ENCODE measurements at places on chromosomes 5 and 9.
A peak's percentile ranks its signal among the peaks of the same experiment; 100 is the strongest.

DNA sequence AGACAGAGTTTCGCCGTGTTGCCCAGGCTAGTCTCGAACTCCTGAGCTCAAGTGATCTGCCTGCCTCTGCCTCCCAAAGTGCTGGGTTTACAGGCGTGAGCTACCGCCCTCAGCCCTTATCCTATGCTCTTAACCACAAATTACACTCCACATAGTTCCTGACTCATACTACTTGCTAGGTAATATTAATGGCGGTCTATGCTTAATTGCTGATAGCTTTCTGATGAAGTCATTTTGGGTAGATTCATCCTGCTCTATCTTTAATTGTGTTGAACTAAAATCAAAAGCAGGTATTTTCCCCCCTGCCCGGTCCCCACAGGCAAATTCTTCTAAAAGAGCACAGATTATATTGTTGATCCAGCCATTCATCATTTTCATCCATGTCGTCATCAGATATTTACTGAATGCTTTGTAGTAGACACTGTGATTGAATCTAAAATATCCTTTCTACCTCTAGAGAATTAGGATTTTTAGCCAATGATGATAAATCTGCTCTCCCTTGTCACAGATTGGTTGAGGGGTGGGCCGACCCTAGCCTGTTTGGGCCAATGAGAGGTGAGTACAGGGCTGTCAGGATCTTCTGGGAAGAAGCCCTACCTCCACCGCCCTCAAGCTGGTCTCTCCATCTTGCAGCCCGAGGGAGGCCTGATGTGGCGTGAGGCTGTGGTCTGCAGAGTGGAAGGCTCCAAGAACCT lies 144.8 kb downstream of the NR3C1 start:
- no peak for DNase-seq

DNA sequence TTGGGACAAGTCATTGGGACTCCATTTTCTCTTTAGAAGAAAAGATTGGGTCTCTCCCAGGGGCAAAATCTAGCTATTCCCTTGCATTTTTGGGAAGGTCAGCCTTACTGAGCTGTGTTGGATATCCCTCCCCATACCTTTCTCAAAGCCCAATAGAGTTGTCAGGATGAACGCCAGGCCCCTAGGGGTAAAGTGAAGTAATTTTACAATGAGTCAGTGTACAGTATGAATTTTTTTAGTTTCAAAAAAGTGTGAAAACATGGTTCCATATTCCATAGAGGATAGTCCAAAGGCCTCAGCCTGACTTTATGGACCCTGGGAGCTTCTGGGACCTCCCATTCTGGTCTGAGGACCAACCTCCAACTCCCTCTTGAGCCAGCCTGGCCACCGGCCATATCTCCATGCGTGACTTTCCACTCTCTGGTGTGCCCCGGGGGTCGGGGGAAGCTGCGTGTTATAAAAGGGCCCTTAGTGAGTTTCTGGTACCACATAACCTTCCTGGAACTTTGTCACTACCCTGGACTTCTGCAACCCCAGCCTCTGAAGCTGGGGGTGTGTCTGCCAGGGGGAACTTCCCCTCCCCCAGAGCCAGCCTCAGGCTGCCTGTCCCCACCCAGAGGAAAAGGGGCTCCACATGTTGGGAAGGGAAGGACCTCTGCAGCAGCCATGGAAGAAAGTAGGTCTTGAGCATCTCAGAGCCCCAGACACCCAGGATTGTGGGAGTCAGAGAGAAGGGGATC lies 52.4 kb upstream of the SYNPO start:
- peak; percentile 37 for DNase-seq

DNA sequence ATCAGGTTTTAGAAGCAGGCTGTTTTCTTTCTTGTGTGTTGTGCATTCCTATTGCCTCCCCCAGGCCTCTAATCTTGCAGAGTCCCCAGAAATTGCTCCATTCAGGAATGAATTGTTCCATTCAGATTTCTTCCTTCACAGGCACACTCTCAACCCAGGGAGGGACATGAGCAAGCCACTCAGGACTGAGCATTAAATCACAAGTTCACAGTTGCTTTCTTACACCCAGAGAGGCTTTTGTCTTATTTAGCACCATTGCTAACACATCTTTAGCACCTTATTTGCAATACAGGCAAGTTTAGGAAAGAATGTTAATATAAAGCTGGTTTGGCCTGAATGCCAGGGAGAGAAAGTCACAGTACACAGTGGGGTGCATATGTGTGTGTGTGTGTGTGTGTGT lies 221.4 kb downstream of the RAB3C start:
- DNase-seq: no peak

DNA sequence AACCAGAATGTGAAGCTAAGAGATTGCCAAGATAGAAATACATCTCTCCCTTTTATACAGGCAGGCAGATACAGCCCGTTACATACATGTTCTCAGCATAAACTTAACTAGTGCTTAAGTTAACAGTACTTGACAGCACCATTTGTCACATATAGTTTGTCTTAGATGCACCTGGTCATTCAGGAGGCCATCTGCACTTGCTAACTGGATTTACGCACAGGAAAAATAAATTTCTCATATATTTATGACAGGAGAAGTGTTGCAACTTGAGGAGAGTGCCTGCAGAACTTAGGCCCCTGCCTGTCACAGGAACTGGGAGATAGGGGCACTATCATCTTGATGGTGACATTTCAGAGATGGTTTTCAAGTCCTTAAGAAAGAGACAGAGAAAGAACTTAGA lies 1462.1 kb upstream of the CDH9 start:
- DNase-seq: no peak

- DNase-seq: no peak
These were observed at the start of gene PCDHGB3 for GRCh38 chr5:141369994-141370848. PCDHGB3 (plus strand) TSS chr5:141370242; CDS start chr5:141370395, 153 bp downstream.

DNA sequence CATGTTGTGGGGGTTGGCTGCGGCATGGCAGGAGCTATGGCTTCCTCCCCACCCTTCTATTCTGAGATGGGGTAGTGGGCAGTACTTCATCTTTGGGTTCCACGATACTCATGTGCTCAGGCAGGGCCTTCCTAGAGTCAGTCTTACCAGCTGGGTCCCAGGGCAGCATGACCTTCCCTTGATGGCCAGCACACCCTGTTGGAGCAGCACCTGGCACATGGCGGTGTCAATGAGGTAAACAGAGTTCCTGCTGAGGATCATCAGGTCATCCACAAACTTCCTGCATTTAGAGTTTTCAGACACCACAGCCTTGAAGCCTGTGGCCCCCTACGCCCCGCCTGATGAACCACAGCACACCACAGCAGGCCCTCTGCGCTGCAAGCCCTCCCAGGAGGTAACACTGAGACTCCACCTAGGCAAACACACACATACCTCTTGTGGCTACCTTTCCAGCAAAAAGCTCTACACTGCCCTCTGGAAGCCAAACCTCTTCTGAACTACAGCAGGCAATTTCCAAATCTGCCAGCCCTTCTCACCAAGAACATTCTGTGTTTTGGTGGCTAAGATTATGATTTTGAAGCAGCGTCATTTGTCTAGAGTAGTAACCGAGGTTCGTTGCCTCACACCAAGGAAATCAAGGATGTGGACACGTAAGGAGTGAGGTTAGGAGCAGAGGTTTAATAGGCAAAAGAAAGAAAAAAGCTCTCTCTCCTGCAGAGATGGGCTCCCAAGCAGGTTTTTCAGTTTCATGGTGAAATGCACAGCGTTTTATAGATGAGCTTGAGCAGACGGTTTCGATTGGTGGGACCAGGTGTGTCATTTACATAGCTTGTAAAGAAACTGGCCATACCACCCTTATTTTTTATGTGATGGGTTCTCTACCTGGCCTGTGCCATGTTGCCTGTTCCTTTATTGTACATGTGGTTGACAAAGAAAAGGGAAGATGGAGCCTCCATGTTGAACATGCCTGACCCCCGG lies 20.3 kb upstream of the TMEM174 start:
- DNase-seq: no peak

DNA sequence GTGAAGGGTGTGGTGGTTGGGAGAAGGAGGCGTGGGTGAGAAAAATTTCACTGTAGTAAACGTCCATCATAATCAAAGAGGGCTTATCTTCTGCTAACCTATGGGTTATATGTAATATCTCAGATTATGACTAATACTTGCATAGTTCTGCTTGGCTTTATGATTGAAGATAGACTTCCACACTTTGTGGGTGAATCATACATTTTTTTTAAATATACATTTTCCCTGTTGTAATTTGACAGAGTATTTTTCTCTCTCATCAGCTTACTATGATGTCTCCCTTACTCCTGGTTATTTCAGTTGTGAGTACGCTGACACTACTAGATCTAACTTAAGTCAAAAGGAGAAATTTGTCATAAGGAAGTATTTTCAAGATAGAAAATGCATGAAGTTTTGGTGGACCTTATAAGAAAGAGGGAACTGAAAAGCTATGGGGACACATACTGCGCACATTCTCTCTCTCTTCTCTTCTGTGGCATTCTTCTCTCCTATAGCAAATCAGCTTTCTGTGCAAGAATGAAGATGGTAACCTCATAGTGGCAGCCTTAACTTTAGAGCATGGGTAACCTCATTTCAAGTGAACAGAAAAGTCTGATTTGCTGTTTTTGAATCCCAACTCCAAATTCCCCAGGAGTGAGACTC lies 4.9 kb upstream of the JAK2 start:
- DNase-seq: no peak

DNA sequence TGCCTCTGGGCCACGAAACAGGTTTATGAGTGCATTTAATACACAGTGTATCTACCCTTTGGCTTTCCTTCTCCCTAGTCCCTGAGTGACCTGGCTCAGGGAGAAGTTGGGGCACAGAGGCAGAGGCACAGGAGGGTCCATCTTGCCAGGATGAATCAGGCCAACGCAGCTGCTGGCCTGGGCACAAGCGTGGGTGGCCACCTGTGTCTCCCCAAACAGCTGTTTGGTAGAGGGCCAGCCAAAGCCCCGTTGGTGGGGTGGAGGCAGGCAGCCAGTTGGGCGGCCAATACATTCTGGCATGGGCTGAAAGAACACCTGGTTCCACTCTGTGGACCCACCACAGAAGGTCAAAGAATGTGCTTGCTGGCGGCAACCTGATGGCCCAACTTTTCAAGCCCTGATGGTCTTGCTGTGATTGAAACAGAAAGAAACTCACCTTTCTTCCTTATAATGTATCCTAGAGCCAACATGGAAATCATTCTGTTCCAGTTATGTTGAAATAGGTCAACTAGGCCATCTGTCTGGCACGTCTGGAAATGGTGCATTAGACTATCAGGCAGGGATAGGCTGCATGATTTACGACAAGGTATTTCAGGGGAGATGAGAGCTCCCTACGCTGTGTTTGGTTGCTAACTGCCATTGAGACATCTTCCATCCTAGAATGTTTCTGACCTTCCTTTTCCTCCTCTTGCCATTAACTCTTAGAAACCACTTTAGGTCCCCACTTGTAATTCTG lies 337.4 kb downstream of the ADAMTS6 start:
- no peak for DNase-seq

GRCh38 chr5:35089334-35090314 lies 41.9 kb upstream of the AGXT2 start:
- DNase-seq: no peak

GRCh38 chr9:113963696-113964494 lies 87.8 kb downstream of the ZNF618 start:
- no peak for DNase-seq

All from spleen (tissue), 13 donors.